ENCODE measurements at places on chromosomes 13 and 19. TPM values are rescaled to one million over a fixed set of nuclear protein-coding genes. Genes with fewer than 3 reads are reported as not detected.
A peak's percentile ranks its signal among the peaks of the same experiment; 100 is the strongest.

IFNL1 gene
- total RNA-seq = not detected

ZNF285 gene
- total RNA-seq = 11.8 TPM

ENOX1 gene
- 9.2 TPM for total RNA-seq

CCL25 gene
- total RNA-seq = not detected

ZNF628 gene
- 1.0 TPM for total RNA-seq

DNA sequence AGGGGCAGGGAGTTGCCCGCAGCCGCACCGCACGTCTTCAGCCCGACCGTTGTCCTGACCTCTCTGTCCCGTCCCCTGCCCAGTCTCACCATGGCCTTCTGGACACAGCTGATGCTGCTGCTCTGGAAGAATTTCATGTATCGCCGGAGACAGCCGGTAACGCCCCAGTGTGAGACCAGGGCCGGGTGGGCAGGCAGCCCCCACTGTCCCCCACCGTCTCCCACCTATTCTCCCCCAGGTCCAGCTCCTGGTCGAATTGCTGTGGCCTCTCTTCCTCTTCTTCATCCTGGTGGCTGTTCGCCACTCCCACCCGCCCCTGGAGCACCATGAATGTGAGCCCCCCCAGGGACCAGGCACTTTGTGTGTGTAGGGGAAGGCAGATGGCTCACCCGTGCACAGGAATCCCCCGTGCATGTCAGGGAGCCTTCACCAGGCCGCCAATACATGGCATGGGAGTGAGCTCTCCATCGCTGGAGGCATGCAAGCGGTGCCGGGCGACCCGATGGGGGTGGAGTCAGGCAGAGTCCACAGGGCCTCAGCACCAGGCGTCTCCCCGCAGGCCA, 1.4 kb downstream of the ABCA7 start:
- no peak for ATAC-seq

DNA sequence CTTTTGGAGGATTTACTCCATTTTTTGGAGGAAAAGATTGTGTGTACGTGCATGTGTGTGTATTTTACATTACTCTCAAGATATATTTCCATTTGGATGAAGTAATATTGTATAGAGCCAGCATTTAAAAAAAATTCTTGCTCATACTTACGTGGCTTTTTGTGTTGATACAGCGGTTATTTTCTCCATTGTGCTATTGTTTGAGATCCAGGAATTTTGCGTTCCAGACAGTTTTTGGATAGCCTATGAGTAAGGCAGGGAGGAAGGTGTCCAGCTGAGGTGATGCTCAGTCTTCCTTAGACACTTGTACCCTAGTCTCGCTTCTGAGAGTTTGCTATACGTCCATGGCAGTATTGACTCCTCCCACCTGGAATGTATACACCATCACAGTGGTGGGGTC, 92.2 kb upstream of the ARHGEF7 start:
- no peak for ATAC-seq

DNA sequence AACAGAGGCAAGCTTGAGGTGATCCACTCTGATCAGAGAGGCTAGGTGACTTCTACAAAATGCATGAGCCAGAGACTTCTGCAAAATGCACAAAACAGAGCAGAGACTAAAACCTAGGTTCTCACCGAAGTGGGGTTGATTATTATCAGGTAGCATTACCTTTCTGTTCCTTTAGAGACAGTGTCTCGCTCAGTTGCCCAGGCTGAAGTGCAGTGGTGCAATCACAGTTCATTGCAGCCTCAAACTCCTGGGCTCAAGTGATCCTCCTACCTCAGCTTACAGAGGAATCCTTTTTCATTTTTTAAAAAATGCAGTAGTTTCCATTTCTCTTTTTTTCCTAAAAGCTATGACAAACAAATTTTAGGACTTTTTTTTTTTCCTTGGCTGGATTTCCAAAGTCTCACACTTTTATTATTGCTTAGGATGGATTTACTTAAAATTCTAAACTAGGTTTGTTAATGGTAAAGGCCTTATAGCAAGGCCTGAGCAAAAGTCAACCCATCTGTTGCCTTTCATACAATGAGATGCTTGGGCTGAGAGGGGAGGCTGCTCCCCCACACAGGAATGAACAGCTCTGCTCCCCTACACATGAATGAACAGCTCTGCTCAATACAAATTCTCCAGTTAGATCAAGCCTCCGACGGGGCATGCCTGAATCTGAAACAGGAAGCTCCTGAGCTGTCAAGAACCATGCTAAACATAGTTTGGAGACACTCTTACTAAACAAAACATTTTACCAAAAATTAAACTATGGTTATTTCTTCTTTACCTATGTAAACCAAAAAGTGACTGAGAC, 18.8 kb upstream of the TNFRSF19 start:
- no peak for ATAC-seq

- ATAC-seq = no peak
Observed at GRCh38 chr13:62246581-62246980, 830.9 kb upstream of the PCDH20 start.

GRCh38 chr13:32330441-32330840, 15.1 kb downstream of the BRCA2 start:
- ATAC-seq = no peak

GRCh38 chr19:34667349-34668076, 9.4 kb downstream of the SCGB2B2 start:
- peak; percentile 48 for ATAC-seq

GRCh38 chr13:52195401-52195837, 36.0 kb upstream of the NEK3 start:
- peak; percentile 45 for ATAC-seq

DNA sequence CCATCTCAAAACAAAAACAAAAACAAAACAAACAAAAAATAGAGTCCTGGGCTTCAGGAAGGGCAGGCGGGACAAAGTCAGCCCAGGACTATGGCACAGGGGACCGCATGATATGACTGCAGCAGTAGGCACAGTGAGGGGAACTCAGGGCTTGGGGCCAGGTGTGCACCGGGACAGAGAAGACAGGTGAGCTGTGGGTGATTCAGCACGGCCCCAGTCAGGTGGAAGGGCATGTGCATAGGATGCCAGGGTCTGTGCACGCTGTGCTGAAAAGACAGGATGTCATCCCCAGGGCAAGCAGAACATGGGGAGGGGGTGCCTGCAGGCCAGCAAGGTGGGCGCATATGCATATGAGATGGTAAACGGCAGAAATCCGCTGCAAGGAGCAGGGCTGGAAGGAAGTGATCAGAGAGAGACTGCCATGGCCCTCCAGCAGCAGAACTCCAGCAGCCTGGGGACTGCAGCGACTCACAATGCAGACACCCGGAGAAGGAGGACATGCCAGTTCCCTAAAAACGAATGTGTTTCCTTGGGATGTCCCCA, 15.0 kb downstream of the EPS15L1 start:
- ATAC-seq = no peak

DNA sequence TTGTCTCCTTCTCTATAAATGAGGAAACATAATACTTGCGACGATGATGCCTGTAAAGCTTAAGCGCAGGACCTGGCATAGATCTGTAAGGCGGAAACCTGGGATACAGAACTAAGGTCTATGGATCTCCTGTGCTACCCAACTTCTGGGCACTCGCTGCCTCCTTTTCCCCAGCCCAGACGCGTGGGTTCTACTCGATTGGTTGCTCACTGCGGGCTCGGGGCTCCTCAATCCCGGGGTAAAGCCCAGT, 615 bp upstream of the PSMC4 start:
- no peak for ATAC-seq

DNA sequence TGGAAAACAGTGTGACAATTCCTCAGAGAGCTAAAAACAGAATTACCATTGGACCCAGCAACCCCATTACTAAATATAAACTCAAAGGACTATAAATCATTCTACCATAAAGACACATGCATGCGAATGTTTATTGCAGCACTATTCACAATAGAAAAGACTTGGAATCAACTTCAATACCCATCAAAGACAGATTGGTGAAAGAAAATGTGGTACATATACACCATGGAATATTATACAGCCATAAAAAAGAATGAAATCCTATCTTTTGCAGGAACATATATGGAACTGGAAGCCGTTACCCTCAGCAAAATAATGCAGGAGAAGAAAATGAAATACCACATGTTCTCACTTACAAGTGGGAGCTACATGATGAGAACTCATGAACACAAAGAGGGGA, 20.8 kb upstream of the FGF14 start:
- no peak for ATAC-seq

DNA sequence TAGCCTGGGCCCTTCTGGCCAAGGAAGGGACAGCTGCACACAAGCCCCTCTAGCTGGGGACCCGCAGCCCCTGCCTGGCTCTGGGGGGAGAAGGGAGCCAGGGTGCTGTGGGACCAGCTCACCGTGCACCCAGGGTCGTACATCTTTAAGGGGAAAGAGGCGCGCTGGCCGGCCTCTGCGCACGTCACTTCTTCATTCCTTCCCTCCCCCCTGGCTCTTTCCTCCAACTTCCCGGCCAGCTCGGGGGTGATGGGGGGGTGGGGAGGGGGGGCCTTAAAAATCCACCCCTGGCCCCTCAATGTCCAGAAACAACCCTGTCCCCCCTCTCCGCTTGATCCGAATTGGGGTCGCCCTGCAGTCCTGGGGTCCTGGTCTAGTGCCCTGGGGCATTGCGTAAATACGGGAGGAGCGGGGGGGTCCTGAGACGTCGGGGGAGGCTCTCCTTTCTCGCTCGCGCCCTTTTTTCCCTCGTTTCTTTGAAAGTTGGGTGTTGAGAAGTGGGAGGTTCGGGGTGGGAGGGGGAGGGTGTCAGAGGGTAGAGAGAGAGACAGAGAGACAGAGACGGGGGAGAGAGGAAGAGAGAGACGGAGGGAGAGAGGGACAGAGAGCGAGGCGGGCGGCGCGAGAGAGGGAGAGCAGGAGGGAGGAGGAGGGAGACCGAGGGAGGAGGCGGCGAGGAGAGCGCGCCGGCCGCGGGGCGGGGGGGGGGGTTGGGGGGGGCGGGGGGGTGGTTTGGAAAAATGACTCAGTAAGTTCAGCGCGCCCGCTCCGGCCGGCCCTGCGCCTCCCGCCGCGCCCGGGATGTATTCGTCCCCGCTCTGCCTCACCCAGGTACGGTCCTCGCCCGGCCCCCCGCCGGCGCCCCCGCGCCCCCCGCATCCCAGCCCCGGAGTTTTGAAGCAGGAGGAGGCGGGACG, at the start of gene NFIC:
NFIC (plus strand) TSS at position 748 of the 917 bp plus-strand sequence; CDS start at position 802, 54 bp downstream.
- peak; percentile 63 for ATAC-seq

- ATAC-seq = no peak
Observed at GRCh38 chr13:62038214-62038613, 622.6 kb upstream of the PCDH20 start.

GRCh38 chr13:24612726-24613125, 67.5 kb upstream of the ATP12A start:
- ATAC-seq = no peak
